ENCODE measurements at places on chromosomes 1 and 21. TPM values are rescaled to one million over a fixed set of nuclear protein-coding genes. Genes with fewer than 3 reads are reported as not detected.

SLC35E2B gene
- 13.6 TPM for total RNA-seq

PADI1 gene
- 1.9 TPM for total RNA-seq

ANKRD35 gene
- total RNA-seq = not detected

NBPF4 gene
- total RNA-seq = 0.25 TPM

TSPEAR gene
- not detected for total RNA-seq

NBPF6 gene
- total RNA-seq = not detected

HCRTR1 gene
- total RNA-seq = not detected

All from A549 treated with DMSO at 1 μM for 4 hours (cell line).